ENCODE measurements at places on chromosomes 11 and 22. TPM values are rescaled to one million over a fixed set of nuclear protein-coding genes. Genes with fewer than 3 reads are reported as not detected.

The CCDC134 gene
- 17.0 TPM for total RNA-seq

The TSPAN18 gene
- total RNA-seq, result 8.4 TPM

The MS4A8 gene
- not detected for total RNA-seq

The OPCML gene
- not detected for total RNA-seq

The HBD gene
- not detected for total RNA-seq

The PGA3 gene
- total RNA-seq, result not detected

The GGT5 gene
- total RNA-seq, result not detected

The PATE2 gene
- total RNA-seq, result not detected

The OR6T1 gene
- not detected for total RNA-seq

The TYMP gene
- 43.7 TPM for total RNA-seq

The MRPL49 gene
- total RNA-seq, result 49.3 TPM

The PLEKHB1 gene
- 11.4 TPM for total RNA-seq

The FUT4 gene
- total RNA-seq, result 2.8 TPM

All from activated naive CD4-positive, alpha-beta T cell treated with anti-CD3 and anti-CD28 coated beads for 36 hours (primary cell).